ENCODE measurements at places on chromosomes 5 and 9.
A peak's percentile ranks its signal among the peaks of the same experiment; 100 is the strongest.

DNA sequence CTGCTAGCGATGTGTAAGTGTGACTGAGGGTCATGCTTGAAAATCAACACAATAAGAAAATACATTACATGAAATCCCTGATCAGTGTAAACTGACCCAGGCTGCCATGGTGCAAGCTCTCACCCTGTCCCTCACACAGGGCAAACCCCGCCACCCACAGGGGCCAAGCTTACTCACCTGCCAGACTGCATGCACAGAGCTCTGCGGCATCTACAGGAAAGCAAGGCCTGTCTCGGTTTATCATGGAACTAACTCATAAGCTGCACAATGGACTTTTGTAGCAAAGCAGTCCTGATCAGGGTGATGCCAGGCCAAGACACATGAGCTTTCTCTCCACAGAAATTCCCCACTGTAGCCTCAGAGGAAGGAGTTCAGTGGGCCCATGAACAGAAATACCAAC is 9.7 kb downstream of the IPPK start:
- DNase-seq, result no peak

DNA sequence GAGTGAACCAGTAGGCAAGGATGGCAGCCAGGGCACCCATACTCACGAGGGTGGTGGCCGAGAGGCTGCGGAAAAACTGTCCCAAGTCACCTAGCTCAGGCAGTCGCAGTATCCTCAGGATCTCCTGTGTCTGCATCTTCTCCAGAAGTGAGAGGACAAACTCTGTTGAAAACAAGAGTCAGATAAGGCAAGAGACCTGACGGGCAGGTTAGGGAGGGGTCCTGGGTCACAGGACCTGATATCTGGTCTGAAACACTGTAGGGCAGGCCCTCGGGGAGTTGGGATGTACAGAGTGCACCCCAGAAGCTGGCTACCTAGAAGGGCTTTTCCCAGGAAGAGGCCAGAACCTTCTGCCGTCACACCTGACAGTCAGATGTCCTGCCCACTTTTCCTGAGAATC is 17.4 kb downstream of the ACSL6 start:
- DNase-seq, result no peak

- no peak for DNase-seq
These were observed 993.9 kb upstream of the ACO1 start for GRCh38 chr9:31390403-31391025.

DNA sequence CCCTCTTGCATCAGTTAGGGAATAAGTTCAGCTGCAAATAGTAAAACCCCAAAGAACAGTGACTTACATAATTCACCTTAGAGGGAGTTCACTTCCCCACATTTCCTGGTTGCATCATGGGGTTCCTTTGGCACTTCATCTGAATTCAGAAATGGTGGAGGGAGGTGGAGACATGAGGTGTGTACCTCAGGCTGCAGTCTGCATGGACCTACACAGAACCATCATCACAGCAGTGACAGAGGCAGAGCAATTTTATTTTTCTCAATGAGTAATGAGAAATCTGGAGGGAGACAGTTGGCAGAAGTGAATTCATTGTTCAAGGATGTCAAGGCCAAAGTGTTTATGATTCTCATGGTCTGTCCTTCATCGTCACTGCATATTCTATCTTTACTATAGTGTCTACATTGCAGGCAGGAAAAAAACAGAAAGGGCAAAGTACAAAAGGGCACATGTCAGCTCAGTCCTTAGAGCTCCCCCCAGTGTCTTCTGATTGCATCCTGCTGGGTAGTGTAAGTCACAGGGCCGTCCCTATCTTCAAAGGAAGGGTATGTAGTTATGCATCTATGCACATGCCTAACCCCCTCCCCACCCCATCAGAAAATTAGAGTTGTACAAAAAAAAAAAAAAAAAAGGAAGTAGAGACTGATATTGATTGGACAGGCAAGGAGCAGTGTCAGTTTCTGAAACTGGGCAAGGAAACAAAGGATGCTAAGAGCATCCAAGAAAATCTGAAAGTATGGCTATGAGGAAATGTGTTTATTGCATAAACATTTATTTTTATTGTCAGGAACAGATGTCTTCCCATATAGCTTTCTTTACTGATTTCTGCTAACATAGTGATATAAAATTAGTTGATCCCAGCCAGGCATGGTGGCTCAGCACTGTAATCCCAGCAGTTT is 132.7 kb upstream of the APC start:
- DNase-seq, result no peak

DNA sequence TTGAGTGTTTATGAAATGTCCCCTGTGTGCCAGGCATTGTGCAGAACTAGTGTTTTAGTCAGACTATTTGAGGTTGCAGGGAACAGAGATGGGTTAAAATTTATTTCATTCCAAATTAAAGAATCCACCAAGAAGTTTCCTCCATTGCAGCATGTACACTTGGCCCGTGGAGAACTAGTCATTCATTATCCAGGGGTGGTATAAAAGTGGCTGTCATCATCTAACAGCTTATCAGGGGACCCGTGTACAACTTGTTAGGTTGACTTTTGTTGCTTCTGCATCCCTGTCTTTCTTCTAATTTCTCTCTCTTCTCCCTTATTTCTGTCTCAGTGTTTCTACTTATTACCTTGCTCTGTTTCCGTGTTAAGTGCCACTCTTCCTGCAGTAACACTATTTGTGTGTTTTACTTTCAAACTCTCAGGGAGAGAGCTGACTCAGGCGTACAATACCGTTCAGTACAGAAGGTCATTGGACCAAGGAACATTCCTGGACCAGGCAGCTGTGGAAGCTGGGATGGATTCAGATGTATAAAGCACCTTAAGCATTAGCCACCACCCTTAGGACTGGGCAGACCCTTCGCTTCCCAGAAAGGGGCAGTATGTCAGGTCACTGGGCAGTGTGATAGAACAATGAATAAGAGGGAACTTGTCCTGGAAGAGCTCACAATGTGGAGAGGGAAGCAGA is 36.1 kb downstream of the MAP3K1 start:
- DNase-seq, result no peak

DNA sequence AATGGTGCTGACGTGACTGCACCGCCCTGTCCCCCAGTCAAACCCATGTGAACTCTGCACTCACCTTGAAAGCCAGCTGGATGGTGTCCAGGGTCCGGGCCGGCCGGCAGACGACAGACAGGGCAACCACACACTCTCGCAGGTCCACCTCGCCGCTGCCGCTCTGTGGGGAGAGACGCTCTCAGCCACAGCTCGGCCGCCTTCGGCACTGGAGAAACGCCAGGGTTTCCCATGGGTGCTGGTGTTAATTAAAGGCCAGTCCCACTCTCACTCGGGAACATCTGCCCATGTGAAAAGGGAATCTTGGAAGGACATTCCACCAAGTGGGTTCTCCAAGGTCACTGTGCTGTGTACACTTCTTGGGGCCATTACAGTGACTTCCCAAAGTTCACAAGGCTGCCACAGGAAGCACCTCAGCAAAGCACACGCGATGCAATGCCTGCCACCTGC is 25.5 kb upstream of the SLC6A3 start:
- no peak for DNase-seq

DNA sequence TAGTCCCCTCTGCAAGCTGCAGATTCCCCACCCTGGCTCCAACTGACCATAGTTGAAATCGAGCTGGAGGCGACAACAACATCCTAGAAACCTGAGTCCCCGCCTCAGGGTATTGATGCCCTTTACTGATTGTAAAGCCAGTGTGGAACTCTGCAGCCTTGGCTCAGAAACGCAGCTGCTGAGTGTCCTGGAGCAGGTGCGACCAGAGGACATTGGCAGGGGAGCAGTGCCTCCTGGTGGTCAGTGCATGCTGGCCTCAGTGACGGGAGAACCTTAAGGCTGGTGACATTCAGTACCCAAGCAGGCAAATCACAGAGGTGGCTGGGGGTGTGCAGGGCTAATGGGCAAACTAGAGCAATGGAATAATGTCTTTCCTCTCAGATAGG is 20.4 kb upstream of the ZNF354B start:
- peak; percentile 64 for DNase-seq

GRCh38 chr9:126146254-126147145 is 180.1 kb upstream of the MVB12B start:
- no peak for DNase-seq

GRCh38 chr5:37836235-37836591 is 3.6 kb downstream of the GDNF start:
- DNase-seq, result no peak

- no peak for DNase-seq
These were observed 13.6 kb upstream of the IL17B start for GRCh38 chr5:149392718-149393117.

GRCh38 chr9:92680166-92681119 is 10.5 kb upstream of the IPPK start:
- no peak for DNase-seq

- DNase-seq, result peak; percentile 78
These were observed 227.6 kb upstream of the DMRT1 start for GRCh38 chr9:613771-614347.

Data from H4 (cell line).